ENCODE measurements at places on chromosomes 5 and 9. TPM values are rescaled to one million over a fixed set of nuclear protein-coding genes. Genes with fewer than 3 reads are reported as not detected.

MARCOL gene
- not detected for total RNA-seq

DNA sequence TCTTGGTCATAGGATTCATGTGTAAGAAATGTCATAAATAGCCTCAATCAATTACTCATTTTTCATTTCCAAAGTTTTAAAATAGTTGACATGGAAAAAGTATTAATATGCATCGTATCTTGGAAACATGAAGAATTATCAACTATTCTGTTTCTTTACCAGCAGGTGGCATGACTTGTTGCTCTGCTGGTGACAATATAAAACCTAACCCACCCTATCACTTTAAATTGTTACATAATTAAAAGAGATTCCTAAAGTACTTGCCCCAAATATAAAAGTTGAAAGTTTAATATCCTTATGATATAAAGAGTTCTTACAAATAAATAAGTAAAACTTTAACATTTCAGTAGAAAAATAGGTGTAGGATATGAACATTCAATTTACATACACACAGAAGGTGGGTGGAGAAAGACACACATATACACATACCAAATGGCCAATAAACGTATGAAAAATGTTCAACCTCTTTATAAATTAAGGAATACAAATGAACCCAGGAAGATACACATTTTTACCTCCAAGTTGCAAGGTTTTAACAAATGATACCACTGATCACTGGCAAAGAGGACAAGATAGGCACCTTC, 30.6 kb downstream of the MAP1B start:
- DNase-seq, result no peak

FAM169A gene
- total RNA-seq, result 4.5 TPM

GRCh38 chr5:112258571-112258970, 160.5 kb downstream of the EPB41L4A start:
- no peak for DNase-seq

- no peak for DNase-seq
These were observed 159.6 kb downstream of the NXNL2 start for GRCh38 chr9:88694625-88695024.

DNA sequence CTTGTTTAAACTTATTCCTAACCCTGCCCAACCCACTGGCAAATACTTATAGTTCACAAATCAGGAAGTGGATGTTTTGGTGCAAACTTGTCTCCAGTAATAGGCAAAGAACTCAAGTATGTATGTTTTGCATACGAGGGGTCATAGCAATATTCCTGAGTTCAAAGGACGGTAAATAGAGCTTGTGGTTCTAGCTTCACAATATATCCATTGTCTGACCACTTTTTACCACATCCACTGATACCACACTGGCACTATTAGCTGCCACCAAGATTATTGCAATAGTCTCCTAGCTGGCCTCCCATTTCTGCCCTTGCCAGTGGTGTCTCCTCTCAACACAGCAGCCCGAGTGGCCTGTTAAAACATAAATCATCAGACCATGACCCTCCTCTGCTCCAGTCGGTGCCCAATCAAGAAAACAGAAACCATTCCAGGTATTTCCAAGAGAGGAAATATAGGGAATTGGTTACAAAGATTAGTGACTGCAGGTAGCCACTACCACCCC, 17.0 kb downstream of the GRXCR2 start:
- DNase-seq, result no peak

- DNase-seq, result no peak
These were observed 13.8 kb downstream of the AK8 start for GRCh38 chr9:132864277-132864676.

GRCh38 chr9:95078511-95078910, 239.0 kb downstream of the FANCC start:
- DNase-seq, result no peak

DNA sequence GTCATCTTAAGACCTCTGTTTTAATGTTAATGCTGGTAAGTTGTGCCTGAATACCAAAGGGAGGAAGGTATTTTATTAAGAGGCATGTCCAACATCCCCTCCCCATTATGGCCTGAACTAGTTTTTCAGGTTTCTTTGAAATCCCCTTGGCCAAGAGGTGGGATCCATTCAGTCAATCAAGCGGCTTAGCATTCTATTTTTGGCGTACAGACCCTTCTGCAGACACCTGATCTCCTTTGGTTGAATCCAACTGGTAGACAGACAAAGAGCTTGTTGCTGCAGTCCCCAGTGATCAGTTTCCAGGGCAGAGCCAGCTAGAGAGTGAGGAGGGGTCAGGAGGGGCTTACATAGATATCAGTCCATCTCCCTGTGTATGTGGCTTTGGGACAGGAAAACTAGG, 7.9 kb upstream of the KCNMB1 start:
- DNase-seq, result no peak

- DNase-seq, result peak; percentile 41
These were observed 43.1 kb downstream of the NACC2 start for GRCh38 chr9:136051837-136052471.

SHOC1 gene
- total RNA-seq, result not detected

DNA sequence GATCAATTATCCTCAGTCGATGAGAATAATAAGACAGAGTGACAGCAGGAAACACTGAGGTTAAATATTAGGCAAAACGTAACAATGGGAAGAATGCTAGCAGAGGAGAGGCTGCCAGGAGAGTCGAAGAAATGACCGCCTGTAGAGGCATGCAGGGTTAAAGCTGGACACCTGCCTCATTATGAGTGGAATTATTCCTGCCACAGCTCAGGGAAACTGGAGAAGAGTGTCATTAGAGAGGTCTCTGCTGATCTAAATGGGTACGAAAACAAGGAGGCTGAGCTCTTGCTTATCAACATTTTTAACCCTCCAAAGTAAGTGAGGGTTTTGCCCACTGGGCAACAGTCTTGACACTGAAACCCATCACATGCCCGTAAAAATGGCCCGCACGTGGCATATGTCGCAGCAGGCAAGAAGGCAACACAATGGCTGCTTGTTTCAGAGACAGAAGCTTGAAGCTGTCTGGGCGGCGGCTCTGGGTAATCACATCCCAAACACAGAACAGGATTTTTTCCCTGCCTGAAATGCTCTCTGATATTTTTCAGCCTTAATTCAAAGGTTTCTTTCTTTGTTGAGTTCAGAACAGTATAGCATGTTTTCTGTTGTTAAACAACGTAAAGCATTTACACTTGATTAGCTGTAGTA, 118.7 kb downstream of the MED27 start:
- no peak for DNase-seq

- peak; percentile 88 for DNase-seq
These were observed 82.6 kb upstream of the EQTN start for GRCh38 chr9:27379311-27380251.

GRCh38 chr5:143585970-143586369, 182.5 kb upstream of the NR3C1 start:
- no peak for DNase-seq

PAEP gene
- not detected for total RNA-seq

GRCh38 chr5:72110394-72111013, 3.2 kb downstream of the MAP1B start:
- DNase-seq, result no peak

DNA sequence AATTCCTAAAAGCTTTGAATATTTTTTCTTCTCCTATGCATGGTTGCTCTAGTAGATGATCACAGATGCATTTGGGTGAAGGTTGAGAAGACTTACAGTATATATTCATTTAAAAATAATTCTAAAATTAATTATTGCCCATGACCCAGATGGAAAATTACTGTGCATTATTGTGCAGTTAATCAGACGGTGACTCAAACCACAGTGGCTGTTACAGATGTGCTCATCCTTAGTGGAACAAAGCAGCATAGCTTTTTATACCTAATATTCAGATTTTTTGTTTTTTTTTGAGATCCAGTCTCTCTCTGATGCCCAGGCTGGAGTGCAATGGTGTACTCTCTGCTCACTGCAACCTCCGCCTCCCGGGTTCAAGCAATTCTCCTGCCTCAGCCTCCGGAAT, 10.7 kb downstream of the OR2V1 start:
- DNase-seq, result no peak

DNA sequence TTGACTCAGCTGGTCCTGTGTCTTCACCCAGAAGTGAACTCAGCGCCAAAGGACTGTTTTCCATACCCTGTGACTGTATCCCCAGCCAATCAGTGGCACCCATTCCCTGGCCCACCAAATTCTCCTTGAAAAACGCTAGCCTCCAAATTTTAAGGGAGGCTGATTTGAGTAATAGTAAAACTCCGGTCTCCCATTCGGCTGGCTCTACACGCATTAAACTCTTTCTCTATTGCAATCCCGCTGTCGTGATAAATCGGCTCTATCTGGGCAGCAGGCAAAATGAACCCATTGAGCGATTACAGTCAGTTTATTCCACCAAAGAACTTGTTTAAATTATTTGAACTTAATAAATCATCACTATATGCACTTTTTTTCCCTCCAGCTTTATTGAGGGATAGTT, 55.9 kb upstream of the PPP1R26 start:
- DNase-seq, result no peak
